Activated T-helper 1 cell treated with anti-CD3 and anti-CD28 coated beads, Interleukin-12 subunit alpha, Interleukin-12 subunit beta, Interleukin-2, Interleukin-4 antibody, amounts not matched to agents 30 ng/mL and 10 ng/mL and 1 ng/mL, durations not matched to agents 14 hours and 24 hours and 36 hours (primary cell): ENCODE measurements at places on chromosomes 3 and 15. TPM values are rescaled to one million over a fixed set of nuclear protein-coding genes. Genes with fewer than 3 reads are reported as not detected.

- peak; percentile 48 for DNase-seq
- peaks cover 1% of the 10 kb centered on the region for H3K27me3 ChIP-seq
- peak overlapping the region; percentile 87 for H3K27ac ChIP-seq
- peak overlapping the region; percentile 66 for H3K4me3 ChIP-seq
- H3K36me3 ChIP-seq = peaks cover 36% of the 10 kb centered on the region
Observed at GRCh38 chr15:83164771-83165404, 42.7 kb downstream of the HDGFL3 start.

GRCh38 chr3:29683018-29683993 lies 402.4 kb downstream of the RBMS3 start:
- H3K27ac ChIP-seq = no peak overlapping the region
- H3K4me1 ChIP-seq = peaks cover 8% of the 10 kb centered on the region
- no peak for DNase-seq

DNA sequence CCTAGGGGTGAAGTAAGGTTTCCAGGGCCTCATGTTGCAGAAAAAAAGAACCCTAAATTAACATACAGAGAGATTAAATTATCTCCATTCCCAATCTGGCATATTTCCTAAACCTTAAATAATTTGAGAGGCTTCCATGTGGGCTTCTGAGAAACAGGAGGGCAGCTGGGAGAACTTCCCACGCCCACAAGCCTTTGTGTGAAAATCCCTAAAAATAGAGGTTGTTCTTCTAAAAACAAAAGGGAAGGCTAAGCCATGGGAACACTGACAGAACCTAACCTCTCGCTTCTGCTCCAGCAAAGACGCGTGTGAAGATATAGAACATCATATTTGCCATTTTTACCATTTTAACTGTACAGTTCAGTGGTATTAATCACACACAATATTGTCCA lies 812 bp upstream of the SLC12A8 start:
- peaks cover 52% of the 10 kb centered on the region for H3K27me3 ChIP-seq
- no peak overlapping the region for H3K27ac ChIP-seq
- no peaks in the 10 kb centered on the region for H3K36me3 ChIP-seq
- DNase-seq = no peak

DNA sequence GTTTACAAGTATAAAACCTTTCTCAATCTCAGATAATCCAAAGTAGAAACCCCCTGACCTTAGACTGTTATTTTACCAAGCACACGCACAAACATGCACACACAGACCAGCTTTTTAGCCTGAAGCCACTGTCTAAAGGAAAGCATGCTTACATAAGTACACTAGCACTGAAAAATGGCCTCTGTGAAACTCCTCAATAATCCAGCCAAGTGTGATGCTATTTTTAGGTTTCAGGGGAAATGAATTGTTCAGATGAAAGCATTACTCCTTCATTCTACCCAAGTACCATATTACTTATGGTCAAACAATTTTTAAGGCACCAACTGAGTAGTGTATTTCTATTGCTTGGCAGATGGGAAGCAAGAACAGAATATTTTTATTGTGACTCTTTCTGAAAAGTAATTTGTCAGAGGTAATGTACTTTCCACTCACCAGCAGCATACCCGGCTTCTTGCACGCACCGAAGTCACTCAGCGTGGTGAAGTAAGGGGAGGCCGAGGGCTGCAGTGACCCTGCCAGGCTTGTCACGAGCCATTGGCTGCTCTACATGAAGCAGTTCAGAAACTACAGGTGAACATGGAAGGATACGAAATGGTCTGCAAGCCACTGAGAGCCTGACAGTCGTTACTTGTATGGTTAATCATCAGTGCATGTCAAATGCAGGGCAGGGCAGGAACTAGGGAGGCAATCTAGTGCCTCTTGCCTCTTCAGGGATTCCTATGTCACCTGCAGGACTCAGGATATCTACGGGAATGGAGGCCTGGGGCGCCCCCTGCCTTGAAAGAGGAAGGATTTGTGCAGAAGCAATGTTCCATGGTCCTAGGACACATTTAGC lies 106.7 kb downstream of the GABRB3 start:
- H3K27ac ChIP-seq = no peak overlapping the region
- no peak overlapping the region for H3K4me3 ChIP-seq
- no peaks in the 10 kb centered on the region for H3K4me1 ChIP-seq
- H3K36me3 ChIP-seq = no peaks in the 10 kb centered on the region
- H3K27me3 ChIP-seq = no peaks in the 10 kb centered on the region

NEK11 gene
- 0.51 and 1.2 TPM in 2 replicates for total RNA-seq

PTX3 gene
- not detected in 2 replicates for total RNA-seq

ERICH6 gene
- not detected in 2 replicates for total RNA-seq

GRCh38 chr15:79881254-79881653 lies 15.6 kb downstream of the MTHFS start:
- H3K4me3 ChIP-seq = no peak overlapping the region
- DNase-seq = no peak
- no peaks in the 10 kb centered on the region for H3K27me3 ChIP-seq
- H3K4me1 ChIP-seq = no peaks in the 10 kb centered on the region

DNA sequence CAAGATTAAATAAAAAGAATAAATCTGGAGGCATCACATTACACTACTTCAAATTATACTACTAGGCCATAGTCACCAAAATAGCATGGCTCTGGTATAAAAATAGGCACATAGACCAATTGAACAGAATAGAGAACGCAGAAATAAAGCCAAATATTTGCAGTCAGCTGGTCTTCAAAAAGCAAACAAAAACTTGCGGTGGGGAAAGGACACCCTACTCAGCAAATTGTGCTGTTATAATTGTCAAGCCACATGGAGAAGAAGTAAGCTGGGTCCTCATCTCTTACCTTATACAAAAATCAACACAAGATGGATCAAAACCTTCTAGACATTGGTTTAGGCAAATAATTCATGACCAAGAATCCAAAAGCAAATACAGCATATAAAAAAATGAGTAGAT lies 259.2 kb upstream of the SLITRK3 start:
- no peak for DNase-seq
- no peaks in the 10 kb centered on the region for H3K27me3 ChIP-seq
- no peaks in the 10 kb centered on the region for H3K4me1 ChIP-seq
- no peak overlapping the region for H3K4me3 ChIP-seq
- H3K27ac ChIP-seq = no peak overlapping the region

- H3K36me3 ChIP-seq = peaks cover 20% of the 10 kb centered on the region
- H3K4me3 ChIP-seq = peak overlapping the region; percentile 90
- peaks cover 1% of the 10 kb centered on the region for H3K27me3 ChIP-seq
- H3K27ac ChIP-seq = peak overlapping the region; percentile 93
- no peak for DNase-seq
Observed at GRCh38 chr3:42582474-42583070, 805 bp upstream of the SEC22C start.

MST1R gene
- total RNA-seq = 1.6 and 2.5 TPM in 2 replicates

DNA sequence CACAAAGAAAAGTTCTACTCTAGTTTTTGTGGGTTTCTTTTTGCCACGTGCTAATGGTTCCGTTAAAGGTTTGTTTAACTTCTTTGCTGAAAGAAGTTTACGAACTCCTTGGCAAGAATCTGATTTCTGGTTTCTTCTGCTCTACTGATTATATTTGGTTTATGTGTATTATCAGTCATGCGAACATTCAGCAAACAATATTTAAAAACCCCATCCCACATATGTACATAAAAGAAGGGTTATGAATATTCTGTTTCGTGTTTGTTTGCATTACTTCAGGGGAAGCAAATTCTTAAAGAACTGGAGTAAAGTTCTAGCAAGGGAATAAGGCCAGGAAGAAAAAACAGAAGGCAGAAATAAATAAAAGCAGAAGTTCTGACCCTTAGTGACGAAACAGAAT lies 9.8 kb downstream of the LARS2 start:
- no peak overlapping the region for H3K27ac ChIP-seq
- H3K27me3 ChIP-seq = no peaks in the 10 kb centered on the region

DNA sequence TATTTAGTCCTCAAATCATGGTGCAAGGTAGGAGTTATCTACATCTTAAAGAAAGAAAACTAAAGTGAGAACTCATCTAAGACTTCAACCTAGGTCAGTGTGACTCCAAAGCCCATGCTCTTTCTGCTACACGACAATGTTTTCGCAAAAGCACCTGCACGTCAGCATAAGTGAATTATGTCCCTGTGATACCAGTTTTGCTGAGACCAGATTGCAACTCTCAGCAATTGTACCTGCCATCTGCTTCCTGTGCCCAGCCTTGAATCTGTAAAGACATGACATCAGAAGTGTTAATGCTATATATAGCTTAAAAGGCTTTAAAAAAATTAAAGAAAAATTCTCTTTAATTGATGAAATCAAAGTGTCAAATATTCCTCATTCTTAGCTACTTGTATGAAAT lies 43.4 kb downstream of the RETNLB start:
- H3K27ac ChIP-seq = no peak overlapping the region
- no peak for DNase-seq
- H3K4me3 ChIP-seq = no peak overlapping the region
- H3K36me3 ChIP-seq = no peaks in the 10 kb centered on the region
- no peaks in the 10 kb centered on the region for H3K4me1 ChIP-seq
- H3K27me3 ChIP-seq = peaks cover 5% of the 10 kb centered on the region

GRCh38 chr15:79593119-79593869 lies 161.2 kb downstream of the MINAR1 start:
- no peaks in the 10 kb centered on the region for H3K4me1 ChIP-seq
- no peak overlapping the region for H3K4me3 ChIP-seq
- peaks cover 14% of the 10 kb centered on the region for H3K27me3 ChIP-seq
- no peaks in the 10 kb centered on the region for H3K36me3 ChIP-seq
